ENCODE measurements at places on chromosomes 4 and X. TPM values are rescaled to one million over a fixed set of nuclear protein-coding genes. Genes with fewer than 3 reads are reported as not detected.

CLCN4 gene
- total RNA-seq = 0.38 TPM

GRCh38 chrX:153485396-153486080 lies 9.2 kb upstream of the BGN start:
- H3K27ac ChIP-seq = no peak overlapping the region
- no peaks in the 10 kb centered on the region for H3K27me3 ChIP-seq
- no peaks in the 10 kb centered on the region for H3K36me3 ChIP-seq
- H3K4me1 ChIP-seq = no peaks in the 10 kb centered on the region

- H3K27ac ChIP-seq = peak overlapping the region; percentile 74
- H3K4me3 ChIP-seq = peak overlapping the region; percentile 6
- peak; percentile 80 for DNase-seq
- H3K36me3 ChIP-seq = peaks cover 9% of the 10 kb centered on the region
- no peaks in the 10 kb centered on the region for H3K27me3 ChIP-seq
Observed at GRCh38 chr4:8228319-8229250, 29.5 kb downstream of the SH3TC1 start.

- DNase-seq = no peak
- no peaks in the 10 kb centered on the region for H3K27me3 ChIP-seq
- peaks cover 10% of the 10 kb centered on the region for H3K36me3 ChIP-seq
- H3K4me3 ChIP-seq = no peak overlapping the region
Observed at GRCh38 chr4:7894677-7895181, 44.9 kb downstream of the AFAP1 start.

DNA sequence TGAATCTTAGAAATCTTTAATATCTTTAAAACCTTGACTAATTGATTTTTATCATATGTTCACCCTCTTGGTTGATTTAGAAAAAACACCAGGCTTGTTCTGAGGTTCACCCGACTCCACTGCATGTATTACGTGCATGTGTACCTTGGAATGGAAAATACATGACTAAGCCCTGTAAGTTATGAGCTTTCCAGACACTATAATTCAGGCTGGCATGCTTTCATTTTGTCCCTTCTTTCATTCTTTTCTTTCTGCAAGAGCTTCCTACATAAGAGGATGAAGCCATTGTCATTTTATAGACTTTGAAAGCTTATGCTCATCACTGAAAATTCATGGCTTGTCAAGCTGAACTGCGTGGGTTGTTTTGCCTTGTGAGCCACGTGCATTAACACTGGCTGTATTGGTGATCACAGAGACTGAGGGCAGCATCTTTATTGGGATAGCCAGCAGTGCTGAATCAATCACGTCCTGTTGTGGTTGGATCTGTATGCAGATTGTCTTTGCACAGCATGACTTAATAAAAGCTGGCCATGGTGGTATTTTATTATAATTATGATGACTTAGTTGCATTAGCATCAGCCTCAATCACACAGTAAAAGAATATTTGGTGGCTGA lies 141.9 kb downstream of the SLIT2 start:
- no peak overlapping the region for H3K4me3 ChIP-seq
- H3K36me3 ChIP-seq = no peaks in the 10 kb centered on the region

DNA sequence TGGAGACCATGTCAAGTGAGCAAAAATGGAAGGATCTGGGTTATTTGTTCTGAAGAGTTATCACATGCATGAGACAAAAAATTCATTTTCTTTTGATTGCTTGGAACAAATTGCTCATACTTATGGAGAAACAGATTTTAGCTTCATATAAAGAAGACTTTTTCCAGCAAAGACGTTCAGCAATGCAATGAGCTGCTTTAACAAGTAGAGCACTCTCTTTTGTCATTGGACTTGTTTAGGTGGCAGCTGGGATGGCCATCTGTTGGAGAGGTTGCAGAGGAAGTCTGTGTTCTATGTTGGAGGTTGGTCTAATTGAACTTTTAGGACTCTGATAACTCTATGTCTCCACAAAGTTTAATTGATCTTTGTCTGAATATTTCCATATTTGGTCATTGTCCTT lies 19.9 kb upstream of the CEP135 start:
- H3K36me3 ChIP-seq = no peaks in the 10 kb centered on the region
- no peak for DNase-seq
- H3K27ac ChIP-seq = no peak overlapping the region

GRCh38 chr4:28774344-28774743 lies 1913.7 kb downstream of the STIM2 start:
- H3K27ac ChIP-seq = no peak overlapping the region
- H3K36me3 ChIP-seq = no peaks in the 10 kb centered on the region
- H3K4me1 ChIP-seq = no peaks in the 10 kb centered on the region

All from activated naive CD8-positive, alpha-beta T cell treated with anti-CD3 and anti-CD28 coated beads for 36 hours (primary cell).